ENCODE measurements at places on chromosomes 2 and 18. TPM values are rescaled to one million over a fixed set of nuclear protein-coding genes. Genes with fewer than 3 reads are reported as not detected.

The STPG4 gene
- not detected for total RNA-seq

The SPP2 gene
- total RNA-seq = not detected

The MYO1B gene
- 232 TPM for total RNA-seq

The FBXO48 gene
- 0.19 TPM for total RNA-seq

The ABCG8 gene
- total RNA-seq = not detected

The CYS1 gene
- 1.1 TPM for total RNA-seq

The KLF11 gene
- total RNA-seq = 6.6 TPM

The RNF25 gene
- total RNA-seq = 24.0 TPM

The THADA gene
- total RNA-seq = 16.9 TPM

The PLCL1 gene
- 5.0 TPM for total RNA-seq

The ODC1 gene
- total RNA-seq = 103 TPM

The MAP2 gene
- 8.8 TPM for total RNA-seq

The KCNF1 gene
- total RNA-seq = 2.3 TPM

The C1QL2 gene
- total RNA-seq = not detected

The LRP2 gene
- not detected for total RNA-seq
